ENCODE measurements at places on chromosomes 7 and 10.

DNA sequence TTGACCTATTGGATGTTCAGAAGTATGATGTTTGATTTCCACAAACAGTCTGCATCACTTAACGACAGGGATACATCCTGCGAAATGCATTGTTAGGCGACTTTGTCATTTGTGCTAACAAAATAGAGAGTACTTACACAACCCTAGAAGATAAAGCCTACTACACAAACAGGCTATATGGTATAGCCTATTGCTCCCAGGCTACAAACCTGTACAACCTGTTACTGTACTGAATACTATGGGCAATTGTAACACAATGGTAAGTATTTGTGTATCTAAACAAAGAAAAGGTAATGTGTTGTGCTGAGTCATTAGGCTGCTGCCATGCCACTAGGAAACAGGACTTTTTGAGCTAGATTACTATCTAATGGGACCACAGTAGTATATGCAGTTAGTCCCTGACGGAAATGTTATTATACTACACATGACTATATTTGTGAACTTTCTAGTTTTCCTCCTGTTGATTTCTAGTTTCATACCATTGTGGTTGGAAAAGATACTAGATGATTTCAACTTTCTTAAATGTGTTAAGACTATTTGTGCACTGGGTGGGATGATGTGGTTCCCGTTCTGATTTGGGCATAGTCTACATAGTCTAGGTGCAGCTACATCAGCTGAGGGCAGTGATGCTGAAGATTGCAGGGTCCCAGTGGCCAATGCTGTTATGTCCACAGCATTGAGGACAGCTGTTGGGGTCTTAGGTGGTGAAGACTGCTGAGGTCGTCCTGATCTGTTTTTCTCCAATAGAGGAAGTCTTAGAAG lies 161.7 kb downstream of the HTR7 start:
- no peak for ATAC-seq

DNA sequence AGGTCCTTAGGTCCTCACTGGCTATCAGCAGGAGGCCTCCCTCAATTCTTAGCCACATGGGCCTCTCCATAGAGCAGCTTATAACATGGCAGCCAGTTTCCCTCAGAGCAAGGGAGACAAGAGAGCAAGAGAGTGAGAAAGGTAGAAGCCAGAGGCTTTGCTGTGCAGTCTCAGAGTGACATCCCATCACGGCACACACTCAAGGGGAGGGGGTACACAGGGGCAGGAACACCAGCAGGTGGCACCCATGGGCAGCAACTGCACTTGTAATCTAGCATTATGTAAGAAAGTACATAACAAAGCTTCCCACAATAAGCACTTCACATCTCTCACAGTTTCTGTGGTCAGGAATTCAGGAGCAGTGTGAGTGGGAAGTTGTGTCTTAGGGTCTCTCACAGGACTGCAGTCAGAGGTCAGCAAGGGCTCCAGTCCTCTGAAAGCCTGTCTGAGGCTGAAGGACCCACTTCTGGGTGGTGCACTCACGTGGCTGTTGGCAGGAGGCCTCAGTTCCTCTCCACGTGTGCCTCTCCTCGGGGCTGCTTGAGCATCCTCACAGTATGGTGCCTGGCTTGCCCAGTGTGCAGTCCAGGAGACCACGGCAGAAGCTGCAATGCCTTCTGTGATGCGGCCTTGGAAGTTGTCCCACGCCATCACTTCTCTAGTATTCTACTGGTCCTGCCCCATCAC lies 159.4 kb downstream of the OAT start:
- no peak for ATAC-seq

GRCh38 chr7:30469303-30469702 lies 9.3 kb downstream of the NOD1 start:
- ATAC-seq = no peak

GRCh38 chr10:17685233-17685840 lies 41.4 kb downstream of the STAM start:
- ATAC-seq = peak; percentile 78

DNA sequence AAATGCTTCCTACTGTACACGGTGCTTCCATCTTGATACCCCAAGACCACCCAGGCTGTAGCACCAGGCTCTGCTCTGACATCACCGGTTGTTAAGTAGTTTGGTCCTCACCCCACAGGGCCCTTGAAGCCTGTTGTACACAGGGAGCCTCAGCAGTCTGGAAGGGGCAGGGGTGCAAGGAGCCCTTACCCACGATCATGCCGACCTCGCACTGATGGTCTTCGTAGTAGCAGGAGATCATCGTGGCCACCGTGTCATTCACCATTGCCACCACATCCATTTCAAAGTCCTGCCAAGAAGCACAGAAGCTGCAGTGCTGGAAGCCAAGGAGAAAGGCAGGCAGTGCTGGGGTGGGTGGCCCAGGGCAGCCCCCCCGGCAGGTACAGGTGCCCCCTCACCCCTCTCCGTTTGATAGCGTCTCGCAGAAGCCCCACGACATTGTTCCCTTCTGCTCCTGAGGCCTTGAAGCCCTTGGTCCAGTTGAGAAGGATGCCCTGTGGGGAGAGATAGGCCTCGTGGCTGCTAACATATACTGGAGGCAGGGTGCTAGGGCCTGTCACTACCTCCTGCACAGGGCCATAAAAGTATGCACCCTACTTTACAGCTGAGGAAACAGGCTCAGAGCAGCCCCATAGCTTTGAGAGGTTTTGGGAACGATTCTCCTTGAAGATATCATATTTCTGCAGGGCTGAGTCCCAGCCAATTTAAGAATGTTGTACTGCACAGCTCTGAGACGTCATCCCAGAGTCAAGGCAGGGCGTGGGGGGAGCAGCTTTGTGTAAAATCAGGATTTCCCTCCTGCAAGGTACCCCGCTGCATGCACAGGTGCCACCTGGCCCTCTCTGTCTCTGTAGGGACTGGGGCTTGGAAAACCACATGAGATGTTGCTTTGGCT lies 8.7 kb upstream of the MYL7 start:
- no peak for ATAC-seq

DNA sequence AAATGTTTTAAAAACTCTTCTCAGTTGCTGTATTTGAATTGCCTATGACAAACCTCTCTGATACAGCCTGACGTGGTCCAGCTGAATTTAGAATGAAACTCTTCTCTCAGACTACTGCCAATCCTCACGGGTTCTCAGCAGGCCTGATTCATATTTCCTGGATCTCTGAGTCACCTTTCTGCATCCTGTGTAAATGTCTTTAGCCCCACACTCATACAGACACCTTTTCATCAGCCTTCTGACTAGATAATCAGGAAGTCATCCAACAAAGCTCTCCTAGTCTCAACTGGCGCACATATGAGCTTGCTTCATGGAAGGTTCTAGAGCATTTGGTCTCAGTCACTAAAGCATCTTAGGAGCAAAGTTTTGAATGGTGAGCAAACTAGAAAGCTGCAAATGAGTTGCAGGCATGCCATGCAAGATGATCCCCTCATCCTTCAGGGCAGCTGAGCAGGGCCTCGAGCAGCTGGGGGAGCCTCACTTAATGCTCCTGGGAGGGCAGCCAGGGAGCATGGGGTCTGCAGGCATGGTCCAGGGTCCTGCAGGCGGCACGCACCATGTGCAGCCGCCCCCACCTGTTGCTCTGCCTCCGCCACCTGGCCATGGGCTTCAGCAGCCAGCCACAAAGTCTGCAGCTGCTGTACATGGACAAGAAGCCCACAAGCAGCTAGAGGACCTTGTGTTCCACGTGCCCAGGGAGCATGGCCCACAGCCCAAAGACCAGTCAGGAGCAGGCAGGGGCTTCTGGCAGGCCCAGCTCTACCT lies 182.8 kb downstream of the ARHGAP12 start:
- peak; percentile 44 for ATAC-seq

- ATAC-seq = no peak
Measured at GRCh38 chr10:93160829-93161228, 87.1 kb downstream of the CYP26A1 start.

- no peak for ATAC-seq
Measured at GRCh38 chr7:101845974-101846373, 28.5 kb downstream of the CUX1 start.

DNA sequence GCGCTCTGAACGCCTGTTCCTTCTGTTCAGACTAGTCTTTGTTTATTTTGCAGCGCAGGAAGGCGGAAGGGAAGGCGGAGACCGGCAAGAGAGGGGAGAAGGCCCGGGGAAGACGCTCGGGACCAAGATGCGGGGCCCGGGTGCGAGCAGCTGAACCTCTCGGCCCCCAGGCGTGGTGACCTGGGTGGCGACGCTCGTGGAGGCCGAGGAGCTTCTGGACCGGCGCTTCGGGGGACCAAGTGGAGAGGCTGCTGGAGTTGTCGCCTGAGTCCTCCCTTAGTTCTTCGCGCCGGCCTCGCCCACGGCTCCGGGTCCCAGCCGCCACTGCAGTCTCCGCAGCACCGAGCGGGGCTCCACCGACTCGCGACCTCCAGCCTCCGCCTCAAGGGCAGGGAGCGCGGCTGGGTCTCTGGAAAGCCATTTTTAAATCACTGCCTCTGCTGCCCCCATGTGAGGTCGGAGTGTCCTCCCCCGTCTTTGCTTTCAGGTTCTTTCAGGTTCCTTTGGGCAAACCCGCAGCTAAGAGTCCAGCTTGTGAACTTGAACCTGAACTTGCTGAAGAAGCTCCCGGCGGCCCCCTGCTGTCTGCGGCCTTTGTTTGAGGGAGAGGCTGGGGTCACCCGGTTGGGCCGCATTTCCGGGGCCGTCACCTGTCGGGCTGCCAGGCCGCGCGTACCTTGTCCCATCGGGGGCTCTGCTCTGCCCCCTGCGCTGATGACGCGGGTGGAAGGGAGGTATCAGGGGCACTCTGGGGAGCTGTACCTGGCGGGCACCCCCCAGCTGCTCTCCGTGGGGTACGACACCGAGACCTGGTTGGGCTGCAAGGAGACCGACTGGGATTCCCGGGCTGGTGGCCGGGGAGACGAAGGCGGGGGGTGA lies 136.0 kb downstream of the KIF20B start:
- peak; percentile 68 for ATAC-seq

DNA sequence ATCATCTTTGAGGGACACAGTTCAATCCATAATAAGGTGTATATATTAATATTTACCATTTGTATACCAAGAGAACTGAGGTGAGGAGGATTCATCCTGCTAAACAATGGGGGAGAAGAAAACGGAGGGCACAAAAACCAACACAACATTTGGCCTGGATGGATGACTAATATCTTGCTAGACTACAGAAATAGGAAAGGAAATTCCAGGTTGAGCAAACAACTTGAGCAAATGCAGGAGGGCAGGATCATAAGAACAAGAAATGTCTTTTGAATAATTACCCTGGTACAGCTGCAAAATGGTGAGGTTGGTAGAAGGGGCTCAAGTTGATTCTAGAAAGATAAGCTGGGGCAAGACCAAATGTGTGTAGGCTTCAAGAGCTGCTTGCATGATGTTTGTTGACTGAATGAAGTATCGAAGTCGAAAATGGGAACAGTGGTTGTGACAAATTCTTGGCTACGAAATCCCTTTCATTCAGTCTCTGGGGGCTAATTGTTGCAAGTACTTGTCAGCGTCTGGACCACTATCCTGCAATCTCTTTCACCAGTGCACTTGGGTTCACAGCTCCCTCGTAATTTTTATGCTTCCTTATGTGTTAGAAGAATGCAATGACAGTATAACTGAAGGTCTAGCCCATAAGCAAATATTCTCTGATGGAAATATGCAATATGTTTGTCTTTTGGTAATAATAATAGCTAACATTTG lies 176.2 kb downstream of the PTEN start:
- no peak for ATAC-seq

- ATAC-seq = peak; percentile 67
Measured at GRCh38 chr10:73983096-73984047, 14.5 kb upstream of the VCL start.

DNA sequence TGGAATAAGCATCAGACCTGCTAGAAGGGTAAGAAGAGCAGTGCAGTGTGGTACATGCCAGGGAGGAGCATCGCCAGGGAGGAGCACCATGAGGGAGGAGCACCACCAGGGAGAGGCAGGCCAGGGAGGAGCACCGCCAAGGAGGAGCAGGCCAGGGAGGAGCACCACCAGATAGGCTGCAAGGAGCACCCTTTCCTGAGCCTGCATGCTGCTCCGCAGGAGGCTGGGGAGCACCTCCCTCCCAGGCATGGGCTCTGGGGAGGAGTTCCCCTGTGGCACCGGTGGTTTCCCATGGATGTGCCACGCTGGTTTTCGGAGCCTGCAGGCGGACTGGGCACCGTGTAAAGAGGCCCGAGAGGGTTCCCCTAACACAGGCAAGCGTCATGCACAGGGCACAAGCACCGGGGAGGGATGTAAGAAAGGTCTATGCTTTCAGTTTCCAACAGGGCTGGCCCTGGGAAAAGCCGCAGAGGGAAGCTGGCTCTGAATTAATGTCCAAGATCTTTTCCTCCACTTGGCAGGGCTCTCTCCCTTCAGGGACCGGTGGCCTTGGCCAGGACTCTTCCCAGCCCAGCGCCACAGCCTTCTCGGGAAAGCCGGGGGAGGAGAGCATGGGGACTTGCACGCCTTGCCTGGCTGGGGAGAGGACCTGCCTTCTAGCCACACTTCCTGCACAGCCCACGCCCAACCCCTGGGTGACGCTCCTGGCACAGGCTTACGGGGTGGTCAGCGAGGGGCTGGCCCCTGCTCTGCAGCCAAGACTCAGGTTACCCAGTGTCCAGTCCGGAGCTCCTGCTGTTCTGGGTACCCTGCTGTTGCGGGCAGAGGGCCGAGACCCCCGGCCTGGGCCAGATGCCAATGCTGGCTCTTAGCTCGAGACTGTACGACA lies 11.5 kb upstream of the GPER1 start:
- ATAC-seq = no peak

GRCh38 chr7:149664176-149664575 lies 109.2 kb downstream of the ZNF467 start:
- ATAC-seq = no peak

DNA sequence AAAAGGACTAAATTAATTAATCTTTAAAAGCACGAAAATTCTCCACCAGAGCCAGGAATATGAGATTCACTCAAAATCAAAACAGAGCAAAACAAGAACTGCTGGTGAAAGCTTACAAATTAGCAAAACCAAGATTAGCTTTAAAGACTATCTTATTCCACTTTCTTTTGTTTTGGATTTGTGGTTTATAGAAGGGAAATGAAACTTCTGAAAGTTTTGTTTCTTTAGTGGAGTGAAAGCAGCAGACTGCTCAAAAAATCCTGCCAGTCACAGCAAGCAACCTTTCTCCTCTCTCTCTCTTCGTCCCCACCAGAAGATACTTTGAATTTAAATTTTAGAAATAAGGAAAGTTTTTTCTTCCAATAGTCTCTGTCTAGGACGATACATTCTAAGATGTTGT lies 7.8 kb downstream of the ACTA2 start:
- ATAC-seq = peak; percentile 75

GRCh38 chr10:71079761-71080380 lies 132.5 kb upstream of the UNC5B start:
- no peak for ATAC-seq

Data from stimulated activated memory B cell treated with anti-CD40 and anti-IgM and Interleukin-4, amounts not matched to agents 10 μg/mL and 1 μg/mL and 100 μg/mL, for 72 hours (primary cell).